ENCODE measurements at places on chromosomes 3 and 15.

DNA sequence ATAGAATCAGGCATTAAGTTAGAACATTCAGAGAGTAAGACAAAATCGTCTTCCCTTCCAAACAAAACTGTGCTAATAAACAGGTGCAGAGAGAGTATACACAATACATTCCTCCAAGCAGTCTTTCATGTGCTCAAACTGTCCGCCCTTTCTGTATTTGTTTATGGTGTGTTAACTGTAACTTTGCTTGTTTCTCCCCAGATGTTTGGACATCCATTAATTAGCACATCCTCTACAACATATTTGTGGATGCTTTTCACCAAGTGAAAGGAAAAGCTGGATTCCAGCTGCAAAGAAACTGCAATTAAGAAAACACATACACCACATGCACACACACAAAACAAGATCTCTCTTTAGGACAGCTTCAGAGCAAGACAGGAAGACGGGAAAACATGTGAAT lies 912.6 kb downstream of the NTRK3 start:
- DNase-seq: no peak

- DNase-seq: no peak
Measured at GRCh38 chr15:76234337-76234889, 76.9 kb downstream of the ETFA start.

GRCh38 chr15:65101891-65102708 lies 12.9 kb downstream of the UBAP1L start:
- DNase-seq: no peak

DNA sequence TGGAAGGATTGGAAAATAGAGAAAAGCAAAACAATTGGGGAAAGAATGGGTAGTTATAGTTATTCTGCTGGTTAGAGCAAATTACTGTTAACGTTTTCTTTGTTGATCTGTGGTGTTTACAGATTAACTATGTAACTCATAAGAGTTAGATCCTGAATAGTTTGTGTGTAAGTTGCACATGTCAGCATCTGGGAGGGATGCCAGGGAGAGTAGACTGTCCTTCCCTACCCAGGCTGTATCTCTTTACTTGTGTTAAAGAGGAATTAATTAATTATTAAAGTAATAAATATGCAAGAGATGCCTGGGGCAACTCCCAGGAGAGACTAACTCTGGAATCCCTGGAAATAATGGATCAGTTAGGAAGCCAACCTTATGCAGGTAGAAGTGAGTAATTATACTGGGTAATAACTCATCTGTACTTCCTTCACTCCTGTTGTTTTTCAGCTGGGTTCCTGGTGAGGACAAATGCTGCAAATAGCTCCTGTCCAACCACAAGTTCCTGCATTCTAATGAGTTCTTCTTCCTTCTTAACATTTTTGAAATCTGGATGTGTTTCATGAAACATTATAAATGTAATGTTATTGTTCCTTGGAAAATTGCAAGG lies 18.9 kb downstream of the GHRL start:
- DNase-seq: no peak

GRCh38 chr3:172476347-172476746 lies 28.1 kb upstream of the GHSR start:
- DNase-seq: no peak

DNA sequence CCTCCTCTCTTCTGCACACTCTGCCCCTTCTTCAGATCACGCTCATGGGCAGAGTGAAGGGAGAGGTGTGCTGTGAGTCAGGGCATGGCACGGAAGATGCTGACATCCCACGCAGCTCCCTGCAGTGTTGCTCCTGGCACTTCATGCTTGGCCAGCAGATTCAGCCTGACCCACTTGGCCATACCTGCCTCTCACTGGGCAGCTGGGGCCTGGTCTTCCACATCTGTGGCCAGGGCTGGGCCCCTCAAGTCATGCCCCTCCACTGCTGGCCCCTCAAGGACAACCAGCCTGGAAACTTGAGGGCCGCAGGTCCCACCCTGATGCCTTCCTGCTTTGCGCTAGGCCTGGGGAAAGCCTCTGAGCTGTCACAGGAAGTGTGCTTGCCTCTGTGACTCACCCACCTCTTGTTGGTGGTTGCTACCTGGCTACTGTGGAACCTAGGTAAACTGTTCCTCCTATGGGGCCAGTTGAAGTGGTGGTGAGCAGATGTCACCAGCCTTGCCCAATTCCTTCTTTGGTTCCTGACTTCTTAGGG lies 48.7 kb downstream of the BSN start:
- no peak for DNase-seq

DNA sequence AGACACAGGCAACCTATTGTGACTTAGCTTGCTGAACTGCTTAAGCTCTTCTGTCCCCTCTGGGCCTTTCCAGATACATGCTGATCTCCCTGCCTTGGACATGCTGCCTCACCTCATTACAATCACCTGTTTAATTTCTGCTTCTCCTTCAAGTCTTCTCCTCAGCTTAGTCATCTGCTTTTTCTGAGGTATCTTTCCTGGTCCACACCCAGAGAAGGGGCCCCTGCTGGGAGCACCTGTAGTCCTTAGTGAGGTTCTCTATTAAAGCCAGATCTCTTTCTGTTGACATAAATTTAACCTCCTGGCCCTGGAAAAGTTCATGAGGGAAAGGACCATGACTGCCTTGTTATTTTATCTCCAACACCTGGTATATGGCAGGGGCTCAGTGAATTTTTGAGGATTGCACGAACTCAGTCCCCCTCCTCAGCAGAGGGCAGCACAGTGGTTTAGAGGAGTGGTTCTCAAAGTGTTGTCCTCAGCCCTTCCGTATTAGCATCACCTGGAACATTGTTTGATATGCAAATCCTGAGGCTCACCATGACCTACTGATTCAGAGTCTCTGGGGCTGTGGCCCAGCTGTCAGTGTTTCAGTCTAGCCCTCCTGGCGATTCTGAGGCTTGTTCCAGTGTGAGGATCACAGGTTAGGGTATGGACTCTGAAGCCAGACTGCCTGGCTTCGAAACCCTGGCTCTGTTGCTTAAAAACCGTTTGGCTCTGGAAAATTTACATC lies 12.7 kb downstream of the COL6A6 start:
- DNase-seq: no peak

DNA sequence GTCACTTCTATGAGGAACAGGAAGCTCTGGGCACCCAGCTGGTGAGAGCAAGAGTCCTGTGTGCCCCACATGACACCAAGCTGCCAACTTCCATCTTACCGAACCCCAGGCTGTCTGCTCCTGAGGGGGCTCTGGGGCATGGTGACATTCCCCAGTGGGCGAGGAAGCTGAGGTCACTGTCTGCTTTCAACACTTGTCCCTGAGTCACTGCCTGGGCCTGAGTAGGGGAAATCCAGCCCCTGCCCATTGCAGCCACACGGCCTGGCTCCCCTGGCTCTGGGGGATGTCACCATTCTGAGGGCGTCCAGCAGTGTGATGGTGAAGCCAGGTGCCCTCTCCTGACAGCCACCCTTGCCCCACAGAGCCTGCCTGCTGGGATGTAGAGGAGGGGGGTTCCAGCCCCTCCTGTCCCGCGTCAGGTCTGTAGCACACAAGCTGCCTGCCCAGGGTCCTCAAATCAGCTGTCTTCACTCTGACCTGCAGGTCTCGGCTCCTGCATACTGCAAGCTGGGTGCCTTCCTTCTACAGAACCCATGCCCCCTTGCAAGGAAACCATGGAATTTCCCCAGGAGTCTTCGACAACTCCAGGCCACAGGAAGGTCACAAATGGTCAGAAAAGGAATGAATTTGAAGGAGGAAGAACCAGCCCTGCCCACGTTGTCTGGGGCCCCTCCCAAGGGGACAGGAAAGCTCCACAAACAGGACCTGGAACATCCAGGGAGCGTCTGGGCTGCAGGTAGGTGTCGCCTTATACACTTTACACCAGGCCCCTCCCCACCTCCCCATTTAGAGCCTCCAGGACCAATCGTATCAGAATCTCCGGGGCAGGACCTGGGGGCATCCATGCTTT lies 69.9 kb upstream of the GATM start:
- DNase-seq: no peak

DNA sequence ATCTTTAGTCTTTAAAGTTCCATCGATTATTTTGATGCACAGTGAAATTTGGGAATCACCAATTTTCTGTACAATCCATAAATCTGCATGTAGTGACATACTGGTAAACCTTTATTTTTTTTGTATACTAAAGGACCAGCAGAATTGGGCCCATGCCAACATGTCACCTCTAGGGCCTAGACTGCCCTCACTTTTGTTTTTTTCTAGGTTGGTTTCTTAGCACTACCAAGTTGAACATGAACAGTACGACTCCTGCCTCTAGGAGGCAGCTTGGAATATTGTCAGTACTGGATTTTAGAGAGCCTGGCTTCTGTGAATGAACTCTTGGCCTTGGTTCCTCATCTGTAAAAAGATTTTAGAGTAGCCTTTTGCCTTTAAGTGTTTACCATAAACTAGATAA lies 32.3 kb downstream of the NKIRAS1 start:
- no peak for DNase-seq

GRCh38 chr15:81303244-81304225 lies 20.4 kb downstream of the STARD5 start:
- DNase-seq: no peak

DNA sequence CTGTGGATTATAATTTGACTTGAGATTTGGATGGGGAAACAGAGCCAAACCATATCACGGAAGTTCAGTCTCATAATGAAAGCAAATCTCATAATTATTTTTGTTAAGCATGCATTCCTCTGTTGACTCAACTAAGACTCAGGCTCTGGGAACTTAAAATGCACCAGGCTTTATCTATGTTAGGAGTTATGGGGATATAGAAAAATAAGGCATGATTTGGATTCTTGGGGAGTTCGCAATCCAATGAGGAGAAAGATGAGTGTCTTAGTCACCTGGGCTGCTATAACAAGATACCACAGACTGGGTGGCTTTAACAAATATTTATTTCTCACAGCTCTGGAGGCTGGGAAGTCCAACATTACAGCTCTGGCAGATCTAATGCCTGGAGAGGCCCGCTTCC lies 89.4 kb upstream of the TJP1 start:
- DNase-seq: no peak
